Stimulated activated CD4-positive, alpha-beta T cell treated with anti-CD3 and anti-CD28 coated beads, TNF-alpha, amount 100 ng/mL, for 1 hour (primary cell): ENCODE measurements at places on chromosomes 1 and 21.

- no peak for DNase-seq
These were observed 5.6 kb downstream of the SLC16A1 start for GRCh38 chr1:112950426-112950825.

DNA sequence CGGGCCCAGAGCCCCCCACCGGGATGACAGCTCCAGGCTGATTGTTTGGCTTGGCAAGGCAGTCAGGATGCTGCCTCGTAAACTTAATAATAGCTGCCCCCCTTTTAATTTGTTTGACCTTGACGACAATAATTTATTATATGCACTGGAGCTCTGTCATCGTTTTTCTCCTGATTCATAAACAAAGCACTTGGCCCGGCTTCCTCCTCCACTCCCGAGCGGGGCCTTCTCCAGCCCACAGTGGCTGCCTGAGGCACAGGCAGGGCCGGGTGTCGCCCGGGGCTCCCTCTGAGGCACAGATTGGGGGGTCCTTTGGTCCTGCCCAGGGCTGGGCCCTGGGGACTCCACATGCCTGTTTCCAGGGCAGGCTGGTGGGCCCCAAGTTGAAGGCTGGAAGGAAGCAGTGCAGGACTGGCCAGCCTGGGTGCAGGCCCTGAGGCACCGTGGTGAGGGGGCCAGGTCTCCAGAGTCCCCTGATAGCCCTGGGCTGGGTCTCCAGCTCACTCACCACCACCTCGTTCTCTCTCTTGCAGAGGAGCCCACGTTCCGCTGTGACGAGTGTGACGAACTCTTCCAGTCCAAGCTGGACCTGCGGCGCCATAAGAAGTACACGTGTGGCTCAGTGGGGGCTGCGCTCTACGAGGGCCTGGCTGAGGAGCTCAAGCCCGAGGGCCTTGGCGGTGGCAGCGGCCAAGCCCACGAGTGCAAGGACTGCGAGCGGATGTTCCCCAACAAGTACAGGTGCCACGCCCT, 52.0 kb upstream of the ARHGEF16 start:
- no peak for DNase-seq

GRCh38 chr1:37519613-37520012, 5.0 kb upstream of the MEAF6 start:
- DNase-seq, result no peak

DNA sequence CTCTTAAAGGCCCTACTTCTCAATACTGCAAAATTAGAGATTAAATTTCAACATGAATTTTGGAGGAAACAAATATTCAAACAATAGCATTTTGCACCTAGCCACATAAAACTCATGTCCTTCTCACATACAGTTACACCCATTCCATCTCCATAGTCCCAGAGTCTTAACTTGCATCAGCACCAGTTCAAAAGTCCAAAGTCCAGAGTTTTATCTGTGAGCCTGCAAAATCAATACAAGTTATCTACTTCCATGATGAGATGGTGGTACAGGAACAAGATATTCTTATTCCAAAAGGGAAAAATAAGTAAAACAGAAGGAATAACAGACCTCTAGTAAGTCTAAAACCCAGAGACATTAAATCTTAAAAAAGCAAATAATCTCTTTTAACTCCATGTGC, 686.0 kb upstream of the ADGRL4 start:
- DNase-seq, result no peak

DNA sequence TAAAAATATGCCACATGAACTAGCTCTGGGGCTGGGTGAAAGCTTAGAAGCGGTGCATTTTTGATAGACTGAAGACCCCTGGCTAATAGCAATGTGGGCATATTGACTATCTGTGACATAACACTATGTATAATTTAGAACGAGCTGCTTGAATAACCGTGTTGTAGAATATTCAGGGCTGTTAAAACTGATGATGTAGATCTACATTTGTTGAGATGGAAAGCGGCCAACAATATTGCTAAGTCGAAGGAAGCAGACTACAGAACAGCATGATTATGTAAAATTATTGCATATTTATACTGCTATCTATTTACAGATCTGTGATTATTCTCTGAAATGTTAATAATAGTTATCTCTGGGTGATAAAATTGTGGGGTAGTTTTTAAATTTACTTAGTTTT, 41.1 kb upstream of the BCL10 start:
- no peak for DNase-seq

DNA sequence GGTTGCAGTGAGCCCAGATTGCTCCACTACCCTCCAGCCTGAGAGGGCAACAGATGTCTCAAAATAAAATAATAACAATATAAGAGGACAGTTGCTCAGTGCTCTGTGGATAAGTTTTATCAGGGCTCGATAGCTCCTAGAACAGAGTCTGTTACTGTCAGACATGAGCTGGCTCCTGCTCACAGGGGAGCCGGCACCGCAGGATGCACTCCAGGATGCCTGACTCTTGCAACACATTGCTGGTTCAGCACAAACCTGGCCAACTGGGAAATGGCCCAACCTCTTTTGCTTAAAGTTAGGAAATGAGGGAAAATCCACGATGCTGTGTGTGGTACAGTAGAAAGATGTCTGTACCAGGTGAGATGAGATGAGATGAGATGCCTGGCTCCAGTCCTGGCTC, 5.8 kb upstream of the CTSE start:
- DNase-seq, result no peak

GRCh38 chr1:227869851-227870305, 54.4 kb downstream of the PRSS38 start:
- DNase-seq, result no peak

DNA sequence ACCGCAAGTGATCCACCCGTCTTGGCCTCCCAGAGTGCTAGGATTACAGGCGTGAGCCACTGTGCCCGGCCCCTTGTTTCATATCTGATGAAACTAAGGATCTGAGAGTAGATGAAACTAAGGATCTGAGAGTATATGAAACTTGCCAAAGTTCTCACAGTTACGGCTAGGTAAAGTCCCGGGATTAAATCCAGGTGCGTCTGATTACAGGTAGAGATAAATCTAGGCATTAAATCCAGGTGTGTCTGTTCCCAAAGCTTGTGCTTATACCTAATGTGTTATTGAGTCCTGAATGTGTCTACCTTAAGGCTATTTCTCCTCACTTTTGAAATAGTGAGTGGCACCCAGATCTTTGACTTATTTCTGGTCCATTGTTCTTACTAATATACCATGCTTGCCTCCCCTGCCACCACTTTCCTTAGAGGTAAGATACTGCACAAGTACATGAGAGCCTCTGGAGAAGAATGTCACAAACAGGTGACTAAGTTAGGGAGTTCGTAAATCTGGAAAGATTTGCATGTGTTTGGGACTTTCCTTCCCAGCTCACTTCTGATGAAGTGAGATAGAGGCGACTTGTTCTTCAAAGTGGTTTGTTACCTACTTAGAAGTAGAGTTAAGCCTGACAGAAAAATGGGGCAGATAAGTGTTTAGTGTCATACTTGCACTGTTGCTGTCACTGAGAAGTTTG, 66.5 kb downstream of the AK4 start:
- no peak for DNase-seq

GRCh38 chr1:179036844-179037465, 11.3 kb downstream of the FAM20B start:
- DNase-seq, result no peak

DNA sequence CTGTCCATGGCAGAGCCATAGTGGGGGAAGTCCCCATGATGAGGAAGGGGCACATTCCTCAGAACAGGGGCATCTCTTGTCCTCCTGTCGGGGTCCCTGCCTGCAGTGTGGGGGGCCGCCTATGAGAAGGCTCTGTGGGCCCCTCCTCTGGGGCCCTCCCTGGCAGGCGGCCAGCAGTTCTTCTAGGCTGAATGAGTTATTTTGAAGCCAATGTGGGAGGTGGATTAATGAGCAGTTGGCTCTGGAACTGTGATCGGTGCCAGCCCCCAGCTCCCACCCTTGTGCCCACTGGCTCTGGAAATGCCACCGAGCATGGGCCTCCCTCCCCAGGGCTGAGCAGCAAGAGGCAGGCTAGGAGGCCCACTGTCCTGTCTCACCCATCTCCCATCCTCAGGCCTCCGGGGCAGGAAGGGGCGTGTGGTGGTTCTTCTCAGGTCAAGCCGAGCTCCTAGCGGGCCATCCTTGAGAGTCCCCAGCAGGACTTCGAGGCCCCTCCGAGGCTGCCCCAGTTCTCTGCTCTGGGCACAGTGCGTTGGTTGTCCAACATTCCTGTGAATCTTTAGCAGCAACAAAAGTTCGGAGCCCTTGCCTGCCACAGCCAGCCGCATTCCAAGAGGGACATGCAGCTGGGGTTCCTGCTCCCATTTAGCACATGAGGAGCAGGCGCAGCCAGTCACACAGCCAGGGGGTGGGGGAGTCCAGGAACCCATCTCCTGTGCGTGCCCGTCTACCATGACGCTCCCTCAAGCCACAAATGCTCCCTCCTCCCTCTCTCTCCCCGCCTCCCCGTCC, 57.2 kb downstream of the EDN2 start:
- no peak for DNase-seq

GRCh38 chr21:16055014-16055413, 325.2 kb downstream of the USP25 start:
- DNase-seq, result no peak

- DNase-seq, result no peak
These were observed 17.3 kb upstream of the ABCG1 start for GRCh38 chr21:42201615-42202161.

DNA sequence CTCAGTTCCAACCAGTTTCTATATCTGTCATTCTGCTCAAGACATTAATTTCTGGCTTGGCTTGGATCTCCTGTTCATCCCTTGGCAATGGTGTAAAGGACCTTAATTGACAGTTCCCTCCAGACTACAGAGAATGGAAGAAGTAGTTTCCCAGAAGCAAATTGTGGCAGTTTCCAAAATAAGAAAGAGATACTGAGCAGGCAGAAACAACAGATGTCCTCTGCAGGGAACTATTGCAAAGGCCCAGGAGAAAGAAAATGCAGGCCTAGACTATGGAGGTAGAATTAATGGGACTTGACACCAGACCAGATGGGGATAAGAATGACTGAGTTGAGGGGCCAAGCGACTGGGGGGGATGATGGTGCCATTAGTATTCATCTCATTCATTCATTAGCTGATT, 6.1 kb upstream of the AK2 start:
- DNase-seq, result no peak

DNA sequence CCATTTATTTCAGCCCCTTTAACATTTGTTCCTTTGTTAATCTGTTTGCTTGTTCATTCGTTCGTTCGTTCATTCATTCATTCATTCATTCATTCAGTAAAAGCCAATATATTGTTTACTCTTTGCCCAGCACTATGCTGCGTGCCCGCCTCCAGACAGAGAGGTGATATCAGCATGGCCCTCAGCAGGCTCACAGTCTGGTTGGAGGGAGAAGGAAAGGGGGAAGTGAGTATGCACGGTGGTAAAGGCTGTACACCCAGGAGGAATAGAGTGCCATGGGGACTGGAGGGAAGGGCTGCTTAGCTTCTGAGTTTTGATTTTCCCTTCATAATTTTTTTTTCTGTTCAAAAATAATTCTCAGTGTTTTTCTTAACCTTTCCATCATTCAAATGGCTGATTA, 144.7 kb downstream of the NOS1AP start:
- DNase-seq, result no peak

DNA sequence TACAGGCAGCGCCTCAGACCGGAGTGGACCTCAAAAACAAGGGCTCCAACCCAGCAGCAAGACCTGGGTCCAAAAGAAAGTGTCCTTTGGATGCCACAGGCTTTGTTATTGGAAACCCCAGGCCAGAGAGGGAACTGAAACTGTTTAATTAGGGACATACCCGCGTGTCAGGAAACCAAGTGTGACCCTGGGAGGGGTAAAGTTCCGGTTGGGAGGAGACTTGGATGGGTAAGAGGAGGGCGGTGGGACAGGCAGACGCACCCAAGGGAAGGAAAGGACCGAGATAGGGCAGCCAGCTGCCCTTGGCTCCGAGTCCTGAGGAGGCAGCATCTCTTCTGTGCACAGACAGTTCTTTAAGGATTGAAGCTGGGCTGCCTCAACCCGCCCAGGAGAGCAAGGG, 71.4 kb downstream of the CDC7 start:
- no peak for DNase-seq

GRCh38 chr21:15219039-15219438, 154.2 kb upstream of the NRIP1 start:
- DNase-seq, result no peak

DNA sequence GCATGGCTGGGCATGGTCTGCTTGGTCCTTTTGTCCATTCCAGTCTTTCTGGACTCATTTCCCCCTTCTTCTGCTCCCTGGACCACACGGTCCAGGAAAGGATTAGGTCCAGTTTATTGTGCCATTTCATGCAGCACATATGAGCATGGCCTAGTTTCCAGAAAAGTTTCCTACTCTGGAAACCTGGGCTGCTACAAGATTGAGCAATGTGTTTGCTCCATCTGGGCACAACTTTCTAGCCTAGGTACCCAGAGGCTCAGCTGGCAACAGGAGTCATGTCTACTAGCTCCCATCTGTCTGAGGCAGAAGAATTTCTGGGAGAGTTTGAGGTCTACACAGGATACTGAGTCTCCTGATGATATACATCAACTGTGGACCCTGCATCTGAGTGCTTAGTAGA, 14.8 kb downstream of the FMOD start:
- DNase-seq, result no peak

- DNase-seq, result no peak
These were observed 18.6 kb downstream of the A3GALT2 start for GRCh38 chr1:33302325-33302724.

DNA sequence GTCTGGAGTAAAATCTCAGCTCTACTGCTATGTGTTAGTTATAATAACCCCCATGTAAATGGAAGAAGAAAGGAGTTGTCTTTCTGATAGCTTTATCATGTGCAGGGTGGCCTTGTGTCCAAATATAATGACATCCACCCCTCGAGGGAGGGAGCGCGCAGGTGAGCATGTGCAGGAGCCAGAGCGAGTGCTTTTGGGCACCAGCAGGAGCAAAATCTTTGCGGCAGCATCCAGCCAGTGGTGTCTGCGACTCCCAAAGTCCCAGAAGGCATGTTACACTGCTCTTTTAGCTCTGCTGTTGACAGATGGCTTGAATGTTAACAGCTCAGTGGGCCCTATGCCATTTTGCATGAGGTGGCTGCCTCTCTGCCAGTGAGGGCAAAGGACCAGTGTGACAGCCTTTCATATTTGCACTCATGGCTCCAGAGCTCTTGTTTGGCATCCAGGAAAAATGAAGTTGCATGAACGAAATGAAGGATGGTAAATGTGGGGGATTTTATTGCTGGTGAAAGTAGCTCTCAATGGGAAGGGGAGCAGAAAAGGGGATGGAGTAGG, 146.7 kb downstream of the HMCN1 start:
- no peak for DNase-seq

- DNase-seq, result no peak
These were observed at the start of gene GLMP for GRCh38 chr1:156295391-156295947. TSS of gene GLMP (minus strand) at chr1:156295679. CDS start at chr1:156295645, 34 bp downstream.

GRCh38 chr1:167453123-167453522, 65.2 kb downstream of the CD247 start:
- no peak for DNase-seq
